ENCODE measurements at places on chromosomes 3 and 15. TPM values are rescaled to one million over a fixed set of nuclear protein-coding genes. Genes with fewer than 3 reads are reported as not detected.

DNA sequence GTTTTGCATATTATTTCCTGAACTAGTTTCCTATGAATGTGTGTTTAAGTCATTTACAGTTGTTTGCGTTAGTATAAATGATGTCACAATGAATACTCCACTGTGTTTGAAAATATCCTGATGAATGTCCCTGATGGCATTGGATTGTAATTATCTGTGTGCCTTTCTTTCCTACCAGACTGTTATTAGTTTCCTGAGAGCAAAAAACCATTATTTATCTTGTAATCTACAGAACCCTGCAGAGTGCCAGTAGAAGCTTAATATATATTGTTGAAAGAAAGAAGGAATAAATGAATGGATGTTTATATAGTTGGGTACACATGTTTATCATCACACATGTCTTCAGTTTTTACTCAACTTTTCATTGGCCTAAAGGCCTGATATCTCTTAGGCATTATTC lies 312.6 kb downstream of the AGBL1 start:
- DNase-seq = no peak

DNA sequence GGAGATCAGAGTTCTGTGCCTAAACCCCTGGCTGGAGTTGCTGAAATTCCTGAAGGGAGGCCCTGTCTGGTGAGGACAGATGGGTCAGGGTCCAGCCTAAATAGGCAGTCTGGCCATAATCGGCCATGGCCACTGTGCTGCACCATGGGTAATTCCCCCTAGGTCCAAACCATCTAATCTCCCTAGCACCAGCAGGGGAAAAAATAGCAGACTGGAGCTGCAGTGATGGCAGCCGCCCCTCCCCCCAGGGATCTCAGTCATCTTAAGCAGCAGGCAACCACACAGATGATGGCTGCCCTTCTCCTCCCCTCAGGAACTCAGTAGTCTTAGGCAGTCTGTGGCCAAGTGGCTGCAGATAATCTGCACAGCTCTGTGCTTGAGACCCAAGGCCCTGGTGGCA lies 68.4 kb upstream of the CD96 start:
- peak; percentile 4 for DNase-seq

DNA sequence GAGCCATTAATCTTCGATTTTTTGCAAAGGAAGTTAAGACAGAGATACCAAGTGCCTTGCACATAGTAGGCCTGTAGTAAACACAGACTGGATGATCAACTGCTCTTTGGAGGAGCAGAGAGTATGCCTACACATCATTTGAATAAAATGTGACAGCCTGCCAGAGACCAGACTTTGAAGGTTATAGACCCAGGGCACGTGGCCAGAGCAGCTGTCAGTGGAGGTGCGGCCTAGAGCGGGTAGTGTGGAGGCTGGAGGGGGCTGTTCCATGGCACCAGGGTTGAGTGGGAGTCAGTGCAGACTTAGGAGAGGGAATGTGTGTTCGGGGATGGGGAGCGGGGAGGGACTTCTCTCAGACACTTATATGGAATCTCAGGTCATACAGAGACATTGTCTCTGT lies 80.8 kb downstream of the SMAD3 start:
- DNase-seq = peak; percentile 51

Gene NAALADL2
- 1.5 TPM for total RNA-seq

Gene LDHAL6B
- total RNA-seq = not detected
